ENCODE measurements at places on chromosomes 6 and 20.

DNA sequence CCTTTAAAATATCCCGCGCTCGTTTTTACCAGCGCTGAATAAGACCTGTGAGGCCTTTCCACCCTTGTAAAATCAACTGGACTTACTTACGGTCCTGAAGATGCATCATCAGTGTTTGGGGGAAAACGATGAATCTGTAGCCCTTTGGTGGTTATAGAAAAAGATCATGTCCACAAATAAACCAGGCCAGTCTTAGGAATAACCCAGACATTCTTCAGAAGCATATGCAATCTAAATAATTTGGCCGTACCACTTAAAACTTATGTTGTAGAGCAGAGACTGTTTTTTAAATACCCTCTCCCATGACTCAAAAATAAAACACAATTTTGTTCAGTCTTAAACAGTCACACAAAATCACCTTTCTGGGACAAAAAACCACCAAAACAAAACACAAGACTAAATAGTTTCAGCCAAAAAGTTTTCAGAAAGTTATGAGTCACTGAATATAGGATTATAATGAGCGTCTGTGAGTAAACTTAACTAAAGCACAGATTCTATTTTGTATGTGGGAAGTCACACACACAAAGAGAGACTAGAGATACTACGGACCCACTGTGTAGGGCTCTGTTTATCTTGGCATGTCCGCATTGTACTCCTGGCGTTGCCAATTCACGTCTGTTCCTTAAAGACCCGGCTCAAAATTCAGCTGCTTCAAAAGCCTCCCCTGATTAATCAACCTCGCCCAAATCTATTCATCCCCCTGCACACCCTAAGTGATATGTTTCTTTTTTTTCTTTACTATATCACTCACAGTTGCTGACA lies 26.5 kb upstream of the SMOC2 start:
- DNase-seq, result no peak

DNA sequence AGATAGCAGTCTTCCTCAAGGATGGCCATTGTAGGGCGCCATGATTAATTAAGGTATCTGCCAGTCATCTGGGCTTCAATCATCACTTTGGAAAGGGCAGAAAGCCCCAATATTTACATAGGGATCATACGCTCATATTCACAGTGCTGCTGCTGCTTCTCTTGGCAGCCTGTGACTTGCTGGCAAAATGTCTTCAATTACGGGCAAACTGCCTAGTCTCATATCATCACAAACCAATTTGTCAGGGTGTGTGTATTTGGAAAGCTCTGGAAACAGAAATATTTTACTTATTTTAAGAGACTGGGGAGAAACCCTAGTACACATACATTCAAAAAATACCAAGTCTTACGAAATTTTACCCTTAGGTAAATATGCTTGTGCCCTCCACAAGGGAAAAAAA lies 77.6 kb downstream of the SAMD5 start:
- no peak for DNase-seq

GRCh38 chr6:117929501-117929900 lies 22.4 kb downstream of the SLC35F1 start:
- DNase-seq, result no peak

GRCh38 chr6:160782228-160782627 lies 80.2 kb downstream of the PLG start:
- no peak for DNase-seq

DNA sequence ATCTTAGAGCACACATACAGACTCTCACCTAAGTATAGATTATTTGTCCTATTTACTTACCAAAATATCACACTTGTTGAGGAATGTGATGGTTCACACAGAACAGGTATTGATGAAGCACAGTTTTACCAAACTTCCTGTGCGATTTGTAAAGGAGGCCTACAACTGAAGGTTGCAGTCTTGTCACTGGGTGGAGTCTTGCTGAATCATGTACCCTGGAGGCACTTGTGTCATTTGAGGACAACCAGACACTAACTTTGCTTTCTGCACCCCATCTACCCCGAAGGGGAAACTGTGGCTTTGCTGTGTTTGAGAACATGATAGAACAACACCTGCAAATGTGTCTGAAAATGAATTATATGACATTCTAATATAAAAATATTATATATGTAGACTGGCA lies 32.4 kb upstream of the HINT3 start:
- DNase-seq, result no peak

GRCh38 chr6:89536231-89536630 lies 102.3 kb downstream of the LYRM2 start:
- no peak for DNase-seq

DNA sequence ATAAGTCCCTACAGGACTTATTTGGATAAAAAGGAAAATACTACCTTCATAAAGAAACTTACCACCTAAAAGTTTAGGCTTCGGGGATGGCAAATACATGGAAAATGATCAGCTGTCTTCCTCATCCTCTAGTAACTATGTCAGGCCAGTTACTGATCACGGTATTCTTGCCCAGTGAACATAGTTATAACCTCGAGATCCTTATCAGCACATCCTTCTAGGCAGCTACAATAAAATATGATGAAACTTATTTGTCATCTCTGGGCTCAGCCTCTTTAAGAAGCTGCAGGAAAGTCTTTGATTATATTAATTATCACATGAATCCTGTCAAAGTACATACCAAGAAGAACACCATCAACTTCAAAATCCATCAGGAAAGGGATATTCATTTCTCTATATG lies 41.8 kb downstream of the SF3B5 start:
- DNase-seq, result no peak

- DNase-seq, result no peak
These were observed 126.8 kb upstream of the SAMD5 start for GRCh38 chr6:147381712-147382111.

DNA sequence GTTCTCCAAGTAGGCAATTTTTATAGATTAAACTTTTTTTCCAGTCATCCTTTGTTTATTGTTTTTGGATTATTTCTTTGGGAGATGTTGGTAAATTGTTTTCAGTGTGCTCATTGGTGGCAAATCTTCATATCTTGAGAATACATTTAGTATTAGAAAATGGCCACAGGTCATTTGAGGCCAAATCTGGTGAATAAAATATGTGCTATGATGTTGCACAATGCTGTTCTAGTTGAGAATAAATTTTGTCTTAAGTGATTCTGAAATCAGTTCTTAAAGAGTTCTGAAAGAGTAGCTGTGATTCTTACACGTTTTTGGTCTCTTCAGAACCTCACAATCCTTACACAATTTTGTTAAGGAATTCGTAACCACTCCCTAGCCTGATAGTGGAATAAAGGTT lies 20.1 kb downstream of the CDKAL1 start:
- no peak for DNase-seq

DNA sequence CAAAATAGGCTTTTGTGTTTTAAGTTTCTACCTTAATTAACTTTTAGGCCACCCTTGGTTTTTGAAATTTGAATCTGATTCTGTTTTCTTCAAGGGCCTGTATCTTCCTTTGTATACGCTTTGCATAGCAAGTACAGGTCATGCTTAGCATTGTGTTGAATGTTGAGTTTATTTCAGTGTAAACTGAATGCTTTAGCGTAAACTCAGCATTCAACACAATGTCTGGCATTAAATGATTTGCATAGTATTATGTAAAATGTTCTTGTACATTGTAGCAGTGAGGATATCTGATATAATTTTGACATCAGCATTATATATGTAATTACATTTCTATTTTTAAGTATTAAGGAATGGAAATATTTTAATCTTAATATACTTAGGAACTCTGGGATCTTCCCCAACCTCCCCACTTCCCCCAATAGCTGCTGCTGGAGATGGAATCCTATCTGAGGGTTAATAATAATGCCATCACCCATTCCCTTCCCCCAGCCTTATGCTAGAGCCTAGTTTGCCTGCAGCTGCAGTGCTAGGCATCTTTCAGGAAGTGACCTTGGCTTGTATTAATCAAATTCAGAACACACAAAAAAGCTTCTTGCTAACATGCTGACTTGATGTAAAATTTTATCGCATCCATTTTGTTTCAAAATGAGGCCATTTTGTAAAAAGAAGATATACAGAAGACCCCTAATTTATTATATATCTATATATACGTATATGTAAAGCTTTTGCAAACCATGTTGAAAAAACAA lies 73.1 kb downstream of the NCOA3 start:
- no peak for DNase-seq

DNA sequence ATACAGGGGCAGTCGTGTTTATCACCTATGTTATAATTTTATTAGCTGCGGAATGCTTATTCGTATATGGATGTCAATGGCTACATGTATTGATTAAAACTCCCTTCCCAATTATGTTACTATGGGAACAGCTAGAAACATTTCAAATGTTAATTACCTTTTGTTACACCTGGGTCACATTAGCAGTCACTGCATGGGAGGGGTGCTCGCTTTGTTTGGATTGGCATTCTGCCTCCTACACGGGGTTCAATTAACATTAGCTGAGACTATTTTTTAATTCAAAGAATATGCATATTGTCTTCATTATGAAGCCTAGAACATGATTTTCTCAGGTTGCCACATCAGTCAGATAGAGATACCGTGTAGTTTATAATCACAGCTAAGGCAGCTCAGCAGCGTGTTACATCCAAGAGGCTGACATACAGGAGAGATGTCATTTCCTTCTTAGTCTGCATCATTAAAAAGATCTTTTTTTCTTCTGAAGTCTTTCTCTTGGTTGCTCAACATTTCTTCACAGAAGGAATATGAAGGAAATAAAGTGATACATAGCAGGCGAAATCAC lies 76.2 kb upstream of the RPS6KA2 start:
- DNase-seq, result no peak

DNA sequence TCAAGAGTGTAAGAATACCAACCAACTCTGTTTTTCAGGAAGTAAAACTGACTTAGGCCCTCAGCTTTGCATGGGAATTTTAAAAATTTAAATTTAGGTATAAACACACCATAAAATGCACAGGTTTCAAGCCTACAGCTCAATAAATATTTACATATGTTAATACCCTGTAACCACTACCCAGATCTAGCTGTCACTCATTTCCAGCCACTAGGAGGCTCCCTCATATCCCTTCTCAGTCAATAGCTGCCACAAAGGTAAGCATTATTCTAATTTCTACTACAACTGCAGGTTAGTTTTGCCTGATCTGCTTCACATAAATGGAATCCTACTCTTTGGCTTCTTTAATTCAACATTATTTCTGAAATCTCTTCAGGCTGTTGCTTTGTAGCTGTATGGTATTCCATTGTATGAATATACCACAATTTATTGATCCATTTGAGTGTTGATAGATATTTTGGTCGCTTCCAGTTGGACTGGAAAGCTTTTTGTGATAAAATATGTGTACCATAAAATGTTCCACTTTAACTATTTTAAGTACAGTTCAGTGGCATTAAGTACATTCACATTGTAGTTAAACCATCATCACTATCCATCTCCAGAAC lies 32.5 kb upstream of the MEI4 start:
- no peak for DNase-seq

GRCh38 chr20:41245086-41245707 lies 72.3 kb downstream of the ZHX3 start:
- no peak for DNase-seq

GRCh38 chr6:133724726-133725125 lies 164.2 kb upstream of the TCF21 start:
- no peak for DNase-seq

DNA sequence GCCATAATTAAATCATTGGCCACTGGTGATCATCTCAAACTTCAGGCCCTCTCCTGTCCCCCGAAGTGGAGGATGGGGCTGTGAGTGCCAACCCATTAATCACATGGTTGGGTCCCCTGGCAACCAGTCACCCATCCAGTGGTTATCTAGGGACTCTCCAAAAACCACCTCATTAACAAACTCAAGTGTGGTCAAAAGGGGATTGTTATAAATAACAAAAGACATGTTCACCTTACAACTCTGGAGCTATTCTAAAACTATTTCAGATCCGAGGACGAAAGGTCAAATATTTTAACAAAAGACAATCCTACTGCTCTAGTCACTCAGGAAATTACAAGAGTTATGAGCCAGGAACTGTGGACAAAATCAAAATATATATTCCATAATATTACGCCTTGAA lies 95.5 kb upstream of the PRND start:
- DNase-seq, result no peak

DNA sequence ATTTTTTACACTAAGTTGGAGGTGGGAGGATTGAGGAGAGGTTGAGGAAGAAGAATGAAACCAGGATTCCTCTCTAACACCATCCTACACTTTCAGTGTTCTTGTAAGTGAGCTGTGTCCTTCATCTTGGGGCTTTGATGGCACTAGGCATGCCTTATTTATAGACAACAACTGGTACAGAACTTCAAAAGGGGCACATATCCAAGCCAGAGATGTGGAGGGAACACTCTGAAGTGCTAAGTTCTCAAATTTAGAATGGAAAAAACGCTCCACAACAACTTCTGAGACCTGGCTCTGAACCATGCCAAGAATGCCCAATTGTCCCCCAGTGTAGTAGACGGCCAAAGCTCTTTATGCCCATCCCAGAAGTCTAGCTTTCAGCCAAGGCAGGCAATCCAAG lies 16.2 kb upstream of the PKHD1 start:
- no peak for DNase-seq

GRCh38 chr20:35030136-35030535 lies 62.5 kb downstream of the TRPC4AP start:
- DNase-seq, result no peak

GRCh38 chr6:93992976-93993375 lies 573.6 kb upstream of the EPHA7 start:
- no peak for DNase-seq

GRCh38 chr6:1574083-1574761 lies 35.5 kb upstream of the FOXC1 start:
- DNase-seq, result no peak

GRCh38 chr20:23374441-23374840 lies 12.5 kb downstream of the GZF1 start:
- DNase-seq, result no peak

DNA sequence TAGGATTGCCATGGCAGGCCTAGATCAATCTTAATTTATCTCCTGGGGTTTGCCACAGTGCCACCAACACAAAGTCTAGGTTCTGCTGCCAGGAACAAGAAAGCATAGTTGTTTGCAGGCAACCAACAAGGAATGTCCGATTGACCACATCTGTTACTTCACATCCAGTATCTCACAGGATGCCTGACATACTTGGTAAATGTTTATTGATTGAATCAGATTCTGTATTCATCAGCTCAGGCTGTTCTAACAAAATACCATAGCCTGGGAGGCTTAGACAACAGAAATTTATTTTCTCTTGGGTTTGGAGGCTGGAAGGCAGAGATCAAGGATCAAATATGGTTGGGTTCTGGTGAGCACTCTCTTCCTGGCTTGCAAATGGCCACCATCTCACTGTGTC lies 26.3 kb upstream of the MC3R start:
- no peak for DNase-seq

- no peak for DNase-seq
These were observed 223.1 kb downstream of the EYA2 start for GRCh38 chr20:47117773-47118172.

- DNase-seq, result no peak
These were observed 17.8 kb downstream of the MAN1A1 start for GRCh38 chr6:119331663-119332286.

DNA sequence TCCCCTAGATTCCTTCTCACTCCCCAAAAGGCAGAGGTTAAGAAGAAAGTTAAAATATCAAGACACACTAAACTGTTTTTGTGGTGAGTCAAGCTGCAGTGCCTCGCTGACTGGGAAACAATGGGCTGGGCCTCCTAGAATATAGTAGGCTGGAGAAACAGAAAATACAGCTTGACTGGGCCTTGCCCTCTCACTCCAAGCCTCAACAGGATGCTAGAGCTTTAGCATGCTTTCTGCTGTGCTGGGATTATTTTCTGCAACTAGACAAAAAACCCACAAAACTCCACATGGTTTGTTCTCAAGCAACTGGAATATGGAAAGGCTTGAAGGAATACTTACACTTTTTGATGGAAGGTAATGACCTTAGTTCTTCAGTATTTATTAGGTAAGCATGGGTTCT lies 27.9 kb downstream of the FOXO3 start:
- no peak for DNase-seq
